Epithelial cell of proximal tubule (primary cell): ENCODE measurements at places on chromosomes 4 and X. TPM values are rescaled to one million over a fixed set of nuclear protein-coding genes. Genes with fewer than 3 reads are reported as not detected.

- DNase-seq = no peak
These were observed 6.3 kb downstream of the SFRP2 start for GRCh38 chr4:153782581-153782980.

DNA sequence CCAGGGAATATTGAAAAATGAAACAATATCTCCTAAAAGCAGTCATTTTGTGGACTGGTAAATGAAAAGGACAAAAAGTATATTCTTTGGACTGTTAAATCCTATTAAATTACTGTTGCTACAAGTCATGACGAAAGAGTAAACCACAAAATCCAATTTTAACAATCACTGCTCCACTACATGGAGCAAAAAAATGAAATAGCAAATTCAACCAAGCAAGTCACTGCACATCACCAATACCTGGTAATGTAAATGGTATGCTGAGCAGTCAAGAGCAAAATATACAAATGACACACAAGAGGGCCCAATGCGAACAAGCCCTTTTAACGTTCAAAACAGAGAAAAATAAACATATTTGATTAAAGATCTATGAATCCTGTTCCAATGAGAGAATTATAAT lies 126.2 kb downstream of the KLHL13 start:
- peak; percentile 41 for DNase-seq

The NRK gene
- total RNA-seq = 19.3 and 26.9 TPM in 2 replicates

DNA sequence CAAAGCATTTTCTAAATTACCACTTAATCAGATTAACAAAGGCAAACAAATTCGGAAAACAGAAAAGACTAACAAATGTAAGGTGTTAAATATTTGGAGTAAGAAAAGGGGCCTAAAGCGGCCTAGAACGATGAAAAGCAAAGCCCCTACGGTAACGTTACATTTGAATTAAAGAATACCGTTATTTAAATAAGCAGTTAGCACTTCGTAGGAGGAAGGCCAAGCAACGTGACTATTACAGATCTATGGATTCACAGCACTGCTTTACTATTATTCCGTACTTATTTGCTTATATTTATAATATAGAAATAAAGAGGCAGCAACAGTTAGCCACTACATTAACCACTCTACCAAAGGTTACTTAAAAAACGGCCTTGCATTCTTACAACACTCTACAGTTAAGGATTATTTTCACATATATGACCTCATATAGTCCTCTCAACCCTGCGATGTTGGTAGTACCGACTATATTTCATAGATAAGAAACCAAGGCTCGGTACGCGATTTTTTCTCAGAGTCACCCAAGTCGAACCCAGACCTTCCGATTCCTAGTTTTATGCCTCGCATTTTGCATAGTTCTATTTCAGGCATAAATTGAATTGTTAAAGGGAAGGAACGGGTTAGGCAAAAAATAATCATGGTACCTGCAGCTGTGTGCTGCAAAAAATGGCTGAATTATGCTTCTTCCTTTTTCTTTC lies 2.9 kb downstream of the KLHL15 start:
- DNase-seq = no peak

DNA sequence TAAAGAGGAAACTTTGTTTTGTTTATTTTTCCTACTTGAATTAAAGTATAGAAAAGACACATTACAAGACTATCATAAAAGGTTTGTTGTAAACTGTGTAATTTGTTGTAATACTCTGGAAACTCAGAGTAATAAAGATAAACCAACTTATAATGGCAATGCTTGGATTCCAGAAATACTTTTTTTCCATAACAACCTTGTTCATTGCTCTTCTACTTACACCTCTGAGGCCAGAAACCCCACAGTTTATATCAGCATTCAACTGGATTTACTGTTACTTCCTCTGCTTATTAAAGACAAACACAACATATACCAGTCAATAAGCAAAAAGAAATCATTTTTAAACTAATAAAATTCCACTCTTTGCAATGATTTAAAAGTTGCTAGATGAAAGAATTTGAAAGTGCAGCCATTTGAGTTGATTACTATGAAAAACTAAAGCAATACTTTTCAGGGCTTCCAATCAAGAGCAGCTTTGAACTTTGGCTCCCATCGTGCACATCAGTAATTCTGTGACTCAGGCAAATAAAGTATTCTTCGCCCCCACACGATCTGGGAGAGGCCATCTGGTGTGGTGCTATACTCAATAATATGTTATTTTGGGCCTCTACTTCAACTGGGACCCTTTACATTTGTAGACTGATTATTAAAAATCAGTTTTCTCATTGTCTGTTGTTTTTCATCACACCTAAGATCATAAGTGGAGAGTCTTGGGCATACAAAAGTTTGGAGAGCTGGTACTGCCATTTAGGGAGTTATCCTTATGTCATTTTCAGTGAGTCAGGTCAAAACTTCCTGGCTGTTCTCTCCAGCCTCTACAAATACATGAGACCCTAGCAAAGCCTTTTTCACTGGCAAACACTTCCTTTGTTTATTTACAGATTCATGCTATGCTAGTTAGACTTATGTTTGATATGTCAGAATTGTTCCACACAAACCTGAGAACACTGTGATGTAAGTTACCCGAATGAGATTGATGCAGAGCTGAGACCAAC lies 20.5 kb downstream of the DDIT4L start:
- DNase-seq = no peak

GRCh38 chr4:79848329-79848728 lies 224.7 kb downstream of the ANTXR2 start:
- no peak for DNase-seq

- DNase-seq = no peak
These were observed 134.7 kb downstream of the PALLD start for GRCh38 chr4:168631241-168632162.

DNA sequence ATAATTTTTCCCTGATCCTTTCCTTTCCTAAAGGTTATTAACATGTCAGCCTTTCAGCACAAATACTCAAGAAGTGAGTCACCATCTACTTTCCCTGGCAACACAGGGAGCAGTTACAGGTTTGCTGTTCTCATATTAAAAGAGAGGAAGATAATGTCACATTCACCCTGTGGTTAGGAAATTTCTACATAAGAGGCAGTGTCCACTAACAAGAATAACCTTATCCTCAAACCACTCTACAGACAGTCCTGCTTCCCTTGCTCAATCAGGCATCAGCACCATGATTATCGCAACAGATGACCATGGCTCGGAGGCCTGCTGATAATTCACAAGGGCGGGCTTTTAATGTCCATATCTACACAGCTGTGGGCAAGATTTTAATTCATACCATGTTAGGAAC lies 30.9 kb downstream of the RNF150 start:
- DNase-seq = peak; percentile 41

The MGAT4D gene
- not detected in 2 replicates for total RNA-seq

The GPR173 gene
- 1.5 and 2.2 TPM in 2 replicates for total RNA-seq

DNA sequence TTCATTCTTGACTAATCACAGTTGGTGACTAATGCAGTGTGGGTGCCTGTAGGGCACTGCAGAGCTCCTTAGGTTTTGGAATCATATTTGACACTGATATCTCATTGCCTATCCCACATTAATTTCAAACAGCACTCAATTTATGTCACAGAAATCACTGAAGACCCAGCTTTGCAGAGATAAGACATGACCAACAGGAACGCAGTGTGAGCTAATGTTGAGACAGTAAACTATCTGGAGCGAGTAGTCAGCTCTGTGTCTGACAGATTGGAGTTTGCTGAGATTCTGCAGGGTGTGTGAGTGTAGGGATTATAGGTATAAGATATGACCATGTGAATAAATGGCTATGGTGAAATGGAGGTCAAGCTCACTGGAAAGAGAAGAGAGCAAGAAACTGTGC lies 1586.1 kb upstream of the AGA start:
- DNase-seq = no peak

DNA sequence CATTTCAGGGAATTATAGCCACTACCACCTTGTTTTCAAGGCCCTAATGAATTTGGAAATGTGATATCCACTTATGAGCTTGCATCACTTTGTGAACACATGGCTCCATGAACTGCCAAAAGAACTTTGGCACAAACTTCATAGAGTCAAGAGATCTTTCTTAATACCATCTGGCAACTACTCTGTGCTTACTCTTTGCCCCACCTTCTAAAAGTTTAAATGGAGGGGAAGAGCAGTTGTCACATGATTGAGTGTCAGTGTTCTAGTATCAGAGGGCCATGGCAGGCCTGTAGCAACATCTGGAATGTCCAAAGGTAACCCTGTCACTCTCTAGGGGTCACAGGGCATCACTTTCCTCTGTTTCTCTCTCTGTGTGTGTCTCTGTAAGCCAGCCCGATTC lies 2.6 kb upstream of the ADH1B start:
- DNase-seq = no peak

The PNMA3 gene
- total RNA-seq = 0.22 and 0.69 TPM in 2 replicates

- no peak for DNase-seq
These were observed 49.2 kb downstream of the FHIP1A start for GRCh38 chr4:151458148-151458547.

DNA sequence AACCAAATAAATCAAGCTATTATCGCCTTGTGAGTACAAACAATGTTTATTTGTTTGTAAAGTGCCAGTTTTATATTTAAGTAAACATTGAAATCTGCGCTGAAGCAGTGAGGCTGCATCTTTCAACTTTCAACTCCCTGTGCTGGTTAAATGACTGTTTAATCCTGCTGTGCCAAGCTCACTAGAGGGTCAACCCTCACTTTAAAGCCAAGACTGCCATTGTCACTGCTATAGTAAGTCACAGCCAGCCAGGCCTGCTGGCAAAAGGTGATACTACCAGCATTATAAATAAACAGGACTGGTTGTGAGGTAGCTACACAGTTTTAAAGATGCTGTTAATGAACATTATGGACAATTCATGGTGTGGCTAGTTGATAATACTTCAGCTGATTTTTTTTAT lies 34.6 kb downstream of the EFHC2 start:
- DNase-seq = no peak

The PROM1 gene
- 41.9 and 69.6 TPM in 2 replicates for total RNA-seq

The ADH1B gene
- not detected in 2 replicates for total RNA-seq
